ENCODE measurements at places on chromosomes 13 and 19.

GRCh38 chr13:35917942-35918645, 213.1 kb downstream of the DCLK1 start:
- DNase-seq: no peak

DNA sequence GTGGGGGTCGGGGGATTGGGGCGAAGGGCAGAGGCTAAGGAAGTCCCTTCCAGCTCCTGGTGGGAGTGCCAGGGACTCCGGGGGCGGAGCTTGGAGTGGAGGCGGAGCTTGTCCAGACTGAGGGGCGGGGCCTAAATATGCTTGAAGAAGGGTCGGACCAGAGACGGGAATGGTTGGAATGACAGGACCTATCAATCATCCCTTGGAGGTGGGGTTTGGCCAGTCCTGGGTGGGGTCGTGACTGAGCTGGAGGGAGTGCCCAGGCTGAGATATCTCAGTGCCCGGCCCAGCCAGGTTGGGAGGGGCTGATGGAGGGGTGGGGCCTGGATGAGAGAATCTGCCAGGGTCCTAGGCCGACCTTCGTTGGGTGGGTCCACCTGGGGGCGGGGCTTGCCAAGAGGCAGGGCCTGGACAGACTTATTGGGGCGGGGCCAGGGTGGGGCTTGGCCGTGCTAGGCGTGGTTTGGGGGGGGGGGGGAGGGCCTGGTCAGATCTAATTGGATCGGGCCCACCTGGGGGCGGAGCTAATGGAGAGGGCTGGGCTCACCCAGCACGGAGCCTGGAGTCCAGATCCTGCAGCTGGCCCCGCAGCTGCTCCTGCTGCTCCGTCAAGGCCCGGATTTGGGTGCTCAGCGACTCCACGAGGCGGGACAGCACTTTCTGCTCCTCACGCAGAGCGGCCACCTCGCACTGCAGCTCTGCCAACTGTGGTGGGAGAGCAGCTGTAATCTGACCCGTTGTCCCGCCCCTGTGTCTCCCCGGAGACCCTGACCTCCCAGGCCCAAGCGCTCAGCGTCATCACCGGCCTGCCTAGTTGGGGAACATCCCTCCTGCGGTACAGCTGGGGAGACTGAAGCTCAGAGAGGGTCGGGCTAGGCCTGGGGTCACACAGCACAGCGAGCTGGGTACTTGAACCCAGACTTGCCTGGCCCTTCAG, 2.6 kb upstream of the WIZ start:
- no peak for DNase-seq

DNA sequence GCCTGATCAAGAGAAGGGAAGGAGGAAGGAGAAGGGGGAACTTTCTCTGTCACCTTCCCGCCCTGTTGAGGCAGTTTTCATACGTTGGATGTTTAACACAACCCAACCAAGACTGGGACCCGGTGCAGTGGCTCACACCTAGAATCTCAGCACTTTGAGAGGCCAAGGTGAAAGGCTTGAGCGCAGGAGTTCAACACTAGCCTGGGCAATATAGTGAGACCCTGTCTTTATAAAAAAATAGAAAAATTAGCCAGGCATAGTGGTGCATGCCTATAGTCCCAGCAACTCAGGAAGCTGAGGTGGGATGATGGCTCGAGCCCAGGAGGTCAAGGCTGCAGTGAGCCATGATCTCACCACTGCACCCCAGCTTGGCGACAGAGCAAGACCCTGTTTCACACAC, 59.4 kb upstream of the PEG3 start:
- no peak for DNase-seq

DNA sequence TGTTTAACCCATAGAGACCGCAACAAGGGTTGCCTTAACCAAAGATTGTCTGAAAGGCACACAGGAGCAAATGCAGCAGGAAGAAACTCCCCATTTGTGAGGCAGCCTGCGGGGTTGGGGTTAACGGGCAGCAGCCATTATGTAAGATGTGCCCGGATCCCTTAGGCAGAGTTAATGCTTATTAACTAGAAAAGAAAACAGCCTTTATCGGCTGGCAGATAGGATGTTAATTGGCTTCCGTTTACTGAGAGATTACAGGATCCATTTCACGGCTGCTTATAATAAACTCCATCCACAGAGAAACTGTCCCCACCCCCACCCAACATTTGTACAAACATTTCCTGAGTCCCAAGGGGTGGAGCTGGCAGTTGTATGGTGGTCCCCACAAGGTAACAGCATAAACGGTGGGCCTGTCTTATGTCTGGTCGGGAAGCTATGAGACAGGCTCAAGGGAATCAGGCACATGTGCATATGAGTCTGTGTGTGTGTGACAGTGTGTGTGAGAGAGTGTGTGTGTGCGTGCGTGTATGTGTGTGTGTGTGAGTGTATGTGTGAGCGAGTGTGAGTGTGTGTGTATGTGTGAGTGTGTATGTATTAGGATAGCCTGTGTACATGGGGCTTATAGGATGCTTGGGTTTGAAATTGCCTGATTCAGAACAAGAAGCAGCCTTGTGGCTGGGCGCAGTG, 10.5 kb downstream of the SLC25A42 start:
- DNase-seq: no peak

DNA sequence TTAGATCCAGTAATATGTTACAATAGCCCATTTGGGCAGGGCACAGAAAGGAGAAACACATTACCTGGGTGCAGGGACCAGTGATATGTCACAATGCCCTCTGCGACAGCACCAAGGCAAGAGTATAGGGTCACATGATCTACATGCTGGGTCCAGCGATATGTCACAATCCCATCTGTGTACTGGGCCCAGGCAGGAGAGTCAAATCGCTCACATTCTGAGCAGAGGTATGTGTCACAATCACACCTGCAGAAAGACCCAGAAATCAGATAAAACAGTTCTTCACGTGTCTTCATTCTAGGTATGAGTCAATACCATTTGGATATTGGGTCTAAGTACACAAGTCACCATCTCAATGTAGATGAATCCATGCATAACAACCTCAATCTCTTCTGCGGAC, 7.1 kb upstream of the ZNF43 start:
- DNase-seq: no peak

- no peak for DNase-seq
Measured at GRCh38 chr19:51364200-51365106, 1.7 kb downstream of the ETFB start.

GRCh38 chr19:36401475-36401874, 17.0 kb downstream of the ZFP82 start:
- DNase-seq: no peak

DNA sequence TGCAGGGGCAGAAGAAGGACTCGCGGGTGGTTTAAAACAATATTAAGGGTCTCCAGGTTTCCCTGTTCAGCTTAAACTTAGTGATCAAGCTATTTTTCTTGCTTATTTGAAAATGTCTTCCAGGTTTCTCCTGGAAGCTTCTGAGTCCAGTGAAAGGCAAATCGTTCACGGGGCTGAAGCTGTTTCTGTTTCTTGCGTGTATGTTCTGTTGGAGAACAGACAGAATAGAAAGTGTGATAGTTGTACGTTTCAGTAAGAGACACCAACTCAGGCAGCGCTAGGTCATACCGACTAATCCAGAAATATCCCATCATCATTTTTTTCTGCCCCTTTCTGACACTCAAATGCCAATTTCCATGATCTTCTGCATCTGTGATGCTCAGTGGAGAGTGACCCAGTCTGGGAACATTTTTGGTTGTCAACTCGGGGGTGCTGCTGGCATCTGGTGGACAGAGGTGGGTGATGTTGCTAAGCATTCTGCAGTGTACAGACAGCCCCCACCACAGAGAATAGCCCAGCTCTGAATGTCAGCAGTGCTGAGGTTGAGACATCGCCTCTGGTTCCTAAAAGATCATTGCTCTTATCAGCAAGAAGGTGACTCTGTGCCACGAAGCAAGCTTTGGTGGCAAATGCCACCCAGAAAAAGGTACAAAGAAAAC, 4.3 kb downstream of the KLF2 start:
- DNase-seq: no peak

DNA sequence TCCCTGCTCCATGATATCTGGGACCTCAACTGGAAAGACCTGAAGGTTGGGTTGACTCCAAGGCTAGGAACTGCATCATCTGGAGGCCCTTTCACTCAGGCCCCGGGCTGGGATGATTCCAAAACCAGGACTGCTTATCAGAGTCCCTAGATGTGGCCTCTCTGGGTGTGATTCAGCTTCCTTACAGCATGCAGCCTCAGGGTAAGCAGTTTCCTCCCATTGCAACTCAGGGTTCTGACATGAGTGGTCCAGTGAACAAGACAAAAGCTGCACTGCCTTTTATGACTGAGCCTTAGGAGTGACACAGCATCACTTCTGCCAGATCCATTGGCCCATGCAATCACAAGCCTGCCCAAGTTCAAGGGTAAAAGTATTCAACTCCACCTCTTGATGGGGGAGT, 502.8 kb downstream of the COG6 start:
- no peak for DNase-seq

DNA sequence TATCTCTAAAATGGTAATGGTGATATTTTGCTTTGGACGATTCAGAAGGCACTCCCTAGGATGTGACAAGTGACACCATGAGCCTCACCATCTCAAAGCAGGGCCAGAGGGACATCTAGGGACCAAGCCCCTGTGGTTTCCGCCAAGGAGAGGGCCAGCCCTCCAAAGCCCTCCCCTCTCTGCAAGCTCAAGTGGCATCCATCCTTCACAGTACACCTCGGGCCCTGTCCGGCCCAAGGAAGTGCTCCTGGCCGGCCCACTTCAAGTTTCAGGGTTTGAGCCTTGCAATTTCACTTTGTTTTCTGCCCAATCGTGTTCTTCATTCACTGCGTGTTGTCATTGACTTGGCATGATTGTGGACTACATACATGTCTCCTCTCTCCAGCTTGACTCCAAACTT, 82.5 kb downstream of the TSHZ3 start:
- DNase-seq: no peak

DNA sequence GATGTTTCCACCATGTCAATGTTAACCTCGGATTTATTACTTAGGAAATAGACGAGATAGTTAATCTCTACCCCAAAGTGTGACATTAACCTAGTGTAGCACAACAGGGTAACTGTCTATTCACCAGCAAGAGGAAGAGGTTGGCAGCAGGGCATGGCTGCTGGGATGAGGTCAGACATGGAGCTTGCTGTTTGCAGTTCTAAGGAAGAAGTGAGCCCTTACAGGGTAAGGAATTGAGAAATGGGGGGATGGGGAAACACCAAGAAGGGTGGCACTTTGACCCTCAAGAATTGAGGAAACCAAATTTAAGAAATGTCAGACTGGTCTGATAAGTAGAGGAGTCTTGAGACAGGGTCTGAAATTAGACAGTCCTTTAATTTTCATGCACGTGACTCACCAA, 62.4 kb downstream of the MBD3L2B start:
- DNase-seq: no peak

GRCh38 chr13:31129419-31129818, 32.3 kb downstream of the HSPH1 start:
- no peak for DNase-seq

- DNase-seq: no peak
Measured at GRCh38 chr13:48258002-48258401, 25.0 kb downstream of the ITM2B start.

GRCh38 chr19:13784731-13785452, 10.4 kb upstream of the ZSWIM4 start:
- peak; percentile 42 for DNase-seq

GRCh38 chr13:98262292-98262691, 85.2 kb upstream of the RNF113B start:
- no peak for DNase-seq

- no peak for DNase-seq
Measured at GRCh38 chr13:67175836-67176459, 54.2 kb downstream of the PCDH9 start.
